CD8-positive, alpha-beta memory T cell (primary cell): ENCODE measurements at places on chromosomes 4 and X. TPM values are rescaled to one million over a fixed set of nuclear protein-coding genes. Genes with fewer than 3 reads are reported as not detected.

Gene PALLD
- total RNA-seq, result 0.47 TPM

Gene VSIG1
- total RNA-seq, result 3.1 TPM

Gene GPC4
- total RNA-seq, result not detected

Gene MND1
- total RNA-seq, result 20.2 TPM

Gene GLOD5
- total RNA-seq, result not detected

Gene PF4V1
- not detected for total RNA-seq

Gene F8A2
- not detected for total RNA-seq

Gene RBM46
- not detected for total RNA-seq

Gene EDNRA
- total RNA-seq, result not detected

Gene TIGD2
- 4.1 TPM for total RNA-seq

Gene PRRG1
- not detected for total RNA-seq

Gene TLR1
- total RNA-seq, result 1.3 TPM

Gene MAB21L2
- total RNA-seq, result not detected

Gene NPY2R
- not detected for total RNA-seq

Gene SPATA18
- total RNA-seq, result 0.31 TPM

Gene SPATA4
- total RNA-seq, result not detected

Gene CYSLTR1
- 0.27 TPM for total RNA-seq

Gene MCF2
- total RNA-seq, result 0.22 TPM

Gene ARHGAP6
- not detected for total RNA-seq
